A549 treated with Hydrocortisone at 1 μM for 4 hours (cell line): ENCODE measurements at places on chromosomes 11 and 22. TPM values are rescaled to one million over a fixed set of nuclear protein-coding genes. Genes with fewer than 3 reads are reported as not detected.

The MPEG1 gene
- total RNA-seq = not detected in 5 replicates

The UPK2 gene
- 0.55 to 1.2 TPM (median 1.1 TPM) in 5 replicates for total RNA-seq

The RAB36 gene
- 6.8 to 7.8 TPM (median 7.1 TPM) in 5 replicates for total RNA-seq

The P4HA3 gene
- total RNA-seq = 39.0 to 62.7 TPM (median 53.8 TPM) in 5 replicates

The WT1 gene
- 4.8 to 5.7 TPM (median 5.4 TPM) in 5 replicates for total RNA-seq

The SHANK3 gene
- total RNA-seq = 3.3 to 5.2 TPM (median 4.1 TPM) in 5 replicates

The NAALADL1 gene
- not detected in 5 replicates for total RNA-seq

The DRICH1 gene
- 0.10 to 0.36 TPM (median 0.22 TPM) in 3 of 5 replicates, not detected in the others for total RNA-seq

The SLC35F2 gene
- 39.2 to 57.9 TPM (median 42.6 TPM) in 5 replicates for total RNA-seq

The KCNQ1OT1 gene
- total RNA-seq = 0.05 to 0.07 TPM (median 0.06 TPM) in 5 replicates
